ENCODE measurements at places on chromosomes 16 and 17.

- no peak for DNase-seq
Measured at GRCh38 chr17:82440991-82441627, 9.4 kb downstream of the CYBC1 start.

DNA sequence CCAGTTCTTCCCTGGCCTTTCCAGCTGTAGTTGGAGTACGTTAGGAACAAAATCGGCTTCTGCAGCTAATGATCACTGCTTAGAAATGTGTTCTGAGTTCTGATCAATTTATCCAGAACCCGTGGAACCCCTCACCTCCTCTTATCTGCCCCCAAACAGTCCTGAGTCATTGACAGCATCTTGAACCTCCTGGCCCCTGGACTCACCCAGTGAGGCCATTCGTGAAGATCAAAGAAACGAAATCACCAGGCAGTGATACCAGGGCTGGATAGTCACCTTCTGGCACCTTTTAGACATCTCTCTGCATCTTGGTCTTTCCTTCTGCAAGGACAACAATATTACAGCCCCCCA is 17.0 kb upstream of the EXOC7 start:
- no peak for DNase-seq

DNA sequence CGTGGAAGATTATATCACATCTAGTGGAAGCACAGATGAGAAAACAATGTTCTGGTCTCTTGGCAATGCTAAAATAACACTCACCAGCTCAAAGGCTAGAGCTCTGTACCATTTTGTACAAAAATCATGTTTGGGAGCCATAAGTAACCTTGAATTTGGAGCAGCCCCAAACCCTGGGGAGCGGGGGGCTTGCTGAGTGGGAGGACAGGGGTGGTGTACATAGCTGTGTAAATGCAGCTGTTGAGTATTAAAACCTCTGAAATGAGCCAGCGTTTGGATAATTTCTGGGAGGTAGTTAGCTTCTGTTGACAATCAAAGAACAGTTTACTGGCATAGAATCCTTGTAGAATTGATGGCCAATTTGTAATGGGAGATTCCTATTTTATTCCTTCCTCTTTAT is 4.3 kb downstream of the MYH8 start:
- DNase-seq: no peak

GRCh38 chr17:28247671-28248555 is 71.1 kb upstream of the TMEM97 start:
- no peak for DNase-seq

DNA sequence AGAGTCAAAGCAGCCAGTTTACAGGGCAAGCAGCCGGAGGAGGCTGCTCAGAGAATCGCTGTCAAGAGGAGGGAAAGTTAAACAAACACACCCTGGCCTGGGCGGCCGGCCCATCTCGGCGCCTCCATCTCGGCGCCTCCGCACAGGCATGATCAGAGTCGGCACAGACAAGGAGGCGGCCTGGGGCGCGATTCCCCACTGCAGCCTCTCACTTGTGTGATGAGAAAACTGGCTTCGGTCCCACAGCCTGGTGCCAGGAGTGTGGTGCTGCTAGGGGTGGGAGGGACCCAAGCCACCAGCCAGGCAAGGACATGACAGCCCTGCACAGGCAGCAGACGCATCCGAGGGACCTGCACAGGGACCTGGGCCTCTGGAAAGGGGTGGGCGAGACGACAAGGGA is 17.7 kb downstream of the SLC38A10 start:
- no peak for DNase-seq

- DNase-seq: no peak
Measured at GRCh38 chr16:85898521-85899442, at the start of gene IRF8. IRF8 (plus strand) TSS chr16:85899162; CDS start chr16:85903016, 3,854 bp downstream.

DNA sequence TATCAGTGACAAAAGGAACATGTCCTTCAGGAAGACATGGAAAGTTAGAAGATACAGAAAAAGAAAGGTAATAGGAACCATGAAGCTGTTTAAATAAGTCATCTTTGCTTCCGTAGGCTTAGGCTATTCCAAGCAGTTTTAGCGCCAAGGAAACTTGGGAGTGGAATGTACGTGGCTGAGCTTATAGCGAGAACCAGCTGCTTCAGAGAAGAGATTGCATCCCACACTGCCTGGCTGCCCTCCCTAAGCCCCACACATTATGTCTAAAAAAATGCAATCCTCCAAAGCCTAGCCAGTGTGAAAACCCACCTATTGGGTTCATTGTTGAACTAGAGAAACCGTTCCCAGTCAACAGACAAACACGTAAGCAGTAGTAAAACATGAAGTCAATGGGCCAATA is 149.9 kb downstream of the SLC39A11 start:
- no peak for DNase-seq

DNA sequence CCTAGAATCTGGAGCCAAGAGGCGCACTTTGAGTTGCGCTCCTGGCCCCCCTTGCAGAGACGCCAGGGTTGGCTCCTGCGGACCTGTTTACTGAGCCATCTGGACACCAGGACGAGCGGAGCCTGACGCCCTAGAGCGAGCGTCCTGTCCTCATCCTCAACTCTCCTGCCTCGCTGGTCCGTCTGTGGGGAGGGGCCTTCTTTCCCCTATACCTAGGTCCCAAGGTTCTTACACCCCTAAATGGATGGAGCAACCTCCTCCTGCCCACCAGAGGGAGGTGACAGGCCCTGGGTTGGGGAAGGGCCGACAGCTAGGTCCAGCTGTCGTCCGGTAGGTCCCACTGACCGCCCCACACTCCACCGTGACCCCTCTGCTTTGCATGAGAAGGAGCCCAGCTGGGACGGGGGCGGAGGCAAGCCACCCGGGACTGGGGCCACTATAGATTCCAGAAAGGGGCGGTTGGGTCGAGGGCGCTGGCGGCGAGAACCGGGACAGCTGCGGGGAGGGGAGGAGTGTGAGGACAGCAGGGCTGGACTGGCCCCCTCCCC is 3.1 kb upstream of the LHX1 start:
- DNase-seq: no peak

- no peak for DNase-seq
Measured at GRCh38 chr17:67829331-67829730, 4.0 kb downstream of the BPTF start.

- no peak for DNase-seq
Measured at GRCh38 chr17:80957461-80957941, 34.1 kb upstream of the CHMP6 start.

DNA sequence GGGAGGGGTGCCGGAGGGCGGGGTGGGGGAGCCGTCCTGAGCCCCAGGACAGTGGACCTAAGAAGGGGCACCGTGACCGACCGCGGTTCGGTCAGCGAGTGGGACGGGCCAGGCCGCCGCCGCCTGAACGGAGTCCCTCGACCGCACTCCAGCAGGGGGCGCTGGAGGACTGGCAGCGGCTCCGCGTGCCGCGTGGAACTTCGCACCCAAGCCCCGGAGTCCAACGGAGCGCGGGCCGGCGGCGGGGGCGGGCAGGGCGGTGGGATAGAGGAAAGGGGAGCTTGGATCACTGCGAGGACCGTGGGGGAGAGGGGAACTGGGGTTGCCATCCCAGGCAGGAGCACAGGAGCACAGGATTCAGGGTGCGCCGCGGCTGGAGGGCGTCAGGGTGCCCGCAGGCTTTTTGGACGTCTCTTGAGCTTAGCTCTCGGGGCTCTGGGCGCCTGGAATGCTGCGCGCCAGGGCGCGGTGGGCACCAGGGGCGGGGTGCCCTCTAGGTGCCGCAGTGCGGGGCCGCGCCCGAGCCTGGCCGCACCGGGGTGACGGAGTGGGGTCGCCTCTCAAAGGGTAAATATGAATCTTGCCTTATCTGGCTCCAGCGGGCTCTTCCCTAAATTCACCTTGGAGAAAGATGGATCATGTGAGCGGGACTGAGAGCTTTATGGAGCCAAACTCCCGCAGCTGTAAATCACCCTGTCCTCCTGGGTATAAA is 379 bp upstream of the OTOP2 start:
- DNase-seq: no peak

DNA sequence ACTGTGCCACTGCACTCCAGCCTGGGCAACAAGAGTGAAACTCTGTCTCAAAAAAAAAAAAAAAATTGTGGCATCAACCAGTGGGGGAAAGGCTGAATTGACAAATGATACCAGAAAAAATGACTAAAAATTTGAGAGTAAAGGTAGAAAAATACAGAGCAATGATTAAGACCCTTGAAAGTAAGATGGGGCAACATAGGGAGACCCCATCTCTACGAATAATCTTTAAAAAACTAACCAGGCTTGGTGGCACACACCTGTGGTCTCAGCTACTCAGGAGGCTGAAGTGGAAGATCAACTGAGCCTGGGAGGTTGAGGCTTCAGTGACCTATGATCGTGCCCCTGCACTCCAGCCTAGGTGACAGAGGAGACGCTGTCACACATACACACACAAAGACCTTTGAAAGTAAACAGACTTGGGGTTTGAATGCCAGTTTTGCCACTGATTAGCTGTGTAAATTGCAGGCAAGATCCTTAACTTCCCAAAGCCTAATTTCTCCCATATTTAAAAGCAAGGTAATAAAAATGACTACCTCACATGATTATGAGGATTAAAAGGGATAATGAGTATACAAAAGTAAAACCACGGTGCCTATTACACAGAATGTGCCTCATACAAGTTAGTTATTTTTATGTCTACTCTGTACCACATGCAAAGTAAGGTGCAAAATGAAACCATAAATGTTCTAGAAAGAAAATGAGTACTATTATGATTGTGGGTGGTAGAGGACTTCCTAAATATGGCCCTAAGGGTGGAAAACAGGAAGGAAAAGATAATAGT is 21.7 kb upstream of the PAFAH1B1 start:
- no peak for DNase-seq

DNA sequence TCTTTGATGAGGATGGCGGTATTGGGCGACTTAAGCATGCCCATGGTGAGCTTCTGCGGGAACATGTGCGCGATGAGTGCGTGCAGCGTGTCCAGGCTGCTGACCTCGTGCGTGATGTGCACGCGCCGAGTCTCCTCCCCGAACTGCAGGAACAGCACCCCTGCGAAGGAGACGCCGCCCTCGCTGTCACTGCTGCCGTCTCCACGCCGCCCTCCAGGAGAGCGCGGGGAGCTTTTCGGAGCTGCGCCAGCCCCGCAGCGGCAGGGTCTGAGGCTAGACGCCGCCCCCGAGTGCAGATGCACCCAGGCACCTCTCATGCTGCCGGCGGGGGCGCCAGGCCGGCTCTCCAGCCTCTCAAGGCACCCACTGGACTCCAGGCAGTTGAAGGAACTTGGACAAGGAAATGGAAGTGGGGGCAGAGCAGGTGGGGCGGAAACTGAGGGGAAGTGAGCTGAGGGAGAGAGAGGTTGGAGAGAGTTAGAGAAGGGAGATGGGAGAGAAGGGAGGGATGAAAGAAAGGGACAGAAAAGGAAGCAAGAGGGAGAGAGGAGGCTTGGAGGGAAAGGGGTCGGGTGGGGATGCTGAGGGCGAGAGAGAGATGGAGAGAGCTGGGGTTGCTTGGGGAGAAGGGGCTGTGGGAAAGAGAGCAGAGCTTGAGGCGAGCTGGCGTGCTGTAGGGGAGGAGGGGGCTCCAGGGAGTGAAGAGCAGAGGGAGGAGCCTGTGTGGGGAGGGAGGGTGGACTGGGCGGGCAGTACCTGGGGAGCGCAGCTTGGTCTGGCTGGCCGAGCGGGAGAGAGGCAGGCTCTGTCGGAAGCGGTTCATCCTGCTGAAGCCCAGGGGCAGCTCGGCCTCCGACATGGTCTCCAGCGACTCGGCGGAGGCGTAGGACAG is 42.1 kb downstream of the SRCIN1 start:
- DNase-seq: no peak

DNA sequence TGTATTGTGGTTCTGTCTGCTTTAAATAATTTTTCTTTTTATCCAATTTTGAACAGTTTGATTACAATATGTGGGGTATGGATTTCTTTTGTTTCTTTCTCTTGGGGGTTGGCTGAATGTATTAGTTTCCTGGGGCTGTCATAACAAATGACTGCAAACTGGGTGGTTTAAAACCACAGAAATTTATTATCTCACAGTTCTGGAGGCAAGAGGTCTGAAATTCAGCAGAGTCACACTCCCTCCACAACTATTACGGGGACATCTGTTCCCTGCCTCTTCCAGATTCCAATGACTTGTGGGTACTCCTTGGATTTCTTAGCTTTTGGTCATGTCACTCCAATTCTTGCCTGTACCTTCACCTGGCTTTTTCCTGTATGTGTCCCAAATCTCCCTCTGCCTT is 23.7 kb downstream of the COX11 start:
- DNase-seq: no peak

DNA sequence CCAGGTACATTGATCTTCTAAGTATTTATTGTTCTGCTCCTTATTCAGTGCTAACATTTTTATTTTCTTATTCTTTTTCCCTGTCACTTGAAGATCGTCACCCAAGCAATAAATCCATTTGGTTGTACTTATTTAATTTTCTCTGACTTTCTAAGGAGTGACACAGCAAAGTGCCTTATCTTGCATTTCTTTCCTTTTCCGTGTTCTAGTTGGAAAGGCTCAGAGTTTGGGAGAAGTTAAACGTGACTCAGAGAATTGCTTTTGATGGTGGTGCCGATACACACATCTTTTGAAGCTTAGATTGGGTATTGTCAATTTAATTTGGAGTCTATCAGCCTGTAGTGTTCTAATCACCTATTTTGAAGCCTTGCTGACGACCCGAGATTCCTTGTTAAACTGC is 72.0 kb downstream of the PITPNC1 start:
- DNase-seq: no peak

GRCh38 chr17:60941028-60941427 is 263.4 kb downstream of the BCAS3 start:
- peak; percentile 88 for DNase-seq

- DNase-seq: no peak
Measured at GRCh38 chr17:27892542-27892865, 661 bp downstream of the LYRM9 start.

GRCh38 chr16:16073001-16073545 is 123.7 kb downstream of the ABCC1 start:
- no peak for DNase-seq

- DNase-seq: no peak
Measured at GRCh38 chr16:30096862-30097563, 1.0 kb upstream of the YPEL3 start.

- no peak for DNase-seq
Measured at GRCh38 chr16:30699615-30700099, 686 bp downstream of the SRCAP start.

DNA sequence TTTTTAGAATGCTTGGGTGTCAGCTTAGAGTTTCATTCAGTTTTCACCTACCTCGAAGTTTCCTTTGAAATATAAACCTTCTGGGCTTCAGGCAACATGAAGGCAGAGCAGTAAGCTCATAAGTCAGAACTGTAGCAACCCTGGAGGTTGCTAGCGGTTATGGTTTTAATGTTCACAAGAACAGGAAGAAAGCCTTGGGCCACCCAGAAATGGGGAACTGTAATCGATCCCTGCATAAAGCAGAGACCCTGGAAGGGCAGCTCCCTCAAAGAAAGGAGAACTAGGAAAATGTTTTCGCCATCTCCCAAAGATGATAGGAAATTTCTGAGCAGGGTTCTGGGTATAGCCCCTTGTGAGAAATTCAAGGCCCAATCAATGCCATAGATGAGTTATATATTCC is 47.8 kb upstream of the RASL10B start:
- DNase-seq: no peak

GRCh38 chr17:16943032-16943352 is 28.9 kb downstream of the TNFRSF13B start:
- no peak for DNase-seq

Measured in AG04449 (cell line).